ENCODE measurements at places on chromosomes 3 and 15. TPM values are rescaled to one million over a fixed set of nuclear protein-coding genes. Genes with fewer than 3 reads are reported as not detected.

MINDY2 gene
- total RNA-seq: 62.1 TPM

GPR176 gene
- total RNA-seq: 5.6 TPM

- DNase-seq: no peak
Observed at GRCh38 chr3:43290956-43291355, 4.6 kb downstream of the SNRK start.

- DNase-seq: peak; percentile 65
Observed at GRCh38 chr15:39084674-39085530, 496.0 kb upstream of the THBS1 start.

- no peak for DNase-seq
Observed at GRCh38 chr3:184345317-184346144, 8.1 kb downstream of the FAM131A start.

- no peak for DNase-seq
Observed at GRCh38 chr15:62964251-62964650, 78.3 kb upstream of the TPM1 start.
